ENCODE measurements at places on chromosomes 13 and 19. TPM values are rescaled to one million over a fixed set of nuclear protein-coding genes. Genes with fewer than 3 reads are reported as not detected.

Gene ZNF547
- 2.8 TPM for total RNA-seq

Gene SPHK2
- 15.5 TPM for total RNA-seq

Gene USHBP1
- total RNA-seq = 4.1 TPM

Gene MYPOP
- 7.2 TPM for total RNA-seq

Gene TBXA2R
- total RNA-seq = 16.5 TPM

Gene MEDAG
- total RNA-seq = 3.4 TPM

Gene FCAR
- 0.71 TPM for total RNA-seq

Gene ZNF14
- total RNA-seq = 7.2 TPM

- no peak for DNase-seq
- no peaks in the 10 kb centered on the region for H3K4me1 ChIP-seq
- H3K4me3 ChIP-seq = no peak overlapping the region
- H3K36me3 ChIP-seq = no peaks in the 10 kb centered on the region
- no peak overlapping the region for H3K27ac ChIP-seq
Observed at GRCh38 chr13:67258482-67258881, 28.3 kb upstream of the PCDH9 start.

DNA sequence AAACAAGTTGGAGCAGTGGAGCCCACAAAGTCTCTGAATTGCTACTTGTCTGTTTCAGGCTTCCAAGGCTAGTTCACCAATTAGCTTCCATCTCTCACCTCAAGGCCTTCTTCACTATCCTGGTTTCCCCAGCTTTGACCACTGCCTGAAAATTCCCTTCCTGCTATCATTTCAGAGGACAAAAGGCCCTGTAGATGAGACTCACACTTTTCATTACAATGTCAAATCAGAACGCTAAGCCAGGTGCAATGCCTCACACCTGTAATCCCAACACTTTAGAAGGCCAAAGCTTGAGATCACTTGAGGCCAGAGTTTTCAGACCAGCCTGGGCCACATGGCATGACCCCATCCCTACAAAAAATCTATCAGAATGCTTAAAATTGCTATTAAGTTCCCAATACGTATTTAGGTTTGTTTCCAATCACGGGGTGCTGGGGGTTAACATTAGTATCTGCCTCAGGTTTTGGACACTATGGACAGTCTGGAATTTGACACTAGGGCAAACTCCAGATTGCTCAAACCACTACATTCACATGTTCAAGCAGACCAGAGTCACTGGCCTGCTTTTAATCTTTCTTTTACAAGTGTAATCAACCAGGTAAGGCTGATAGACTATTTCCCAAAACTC lies 5.5 kb downstream of the TPT1 start:
- no peaks in the 10 kb centered on the region for H3K27me3 ChIP-seq
- no peaks in the 10 kb centered on the region for H3K36me3 ChIP-seq
- no peak for DNase-seq
- no peak overlapping the region for H3K4me3 ChIP-seq

DNA sequence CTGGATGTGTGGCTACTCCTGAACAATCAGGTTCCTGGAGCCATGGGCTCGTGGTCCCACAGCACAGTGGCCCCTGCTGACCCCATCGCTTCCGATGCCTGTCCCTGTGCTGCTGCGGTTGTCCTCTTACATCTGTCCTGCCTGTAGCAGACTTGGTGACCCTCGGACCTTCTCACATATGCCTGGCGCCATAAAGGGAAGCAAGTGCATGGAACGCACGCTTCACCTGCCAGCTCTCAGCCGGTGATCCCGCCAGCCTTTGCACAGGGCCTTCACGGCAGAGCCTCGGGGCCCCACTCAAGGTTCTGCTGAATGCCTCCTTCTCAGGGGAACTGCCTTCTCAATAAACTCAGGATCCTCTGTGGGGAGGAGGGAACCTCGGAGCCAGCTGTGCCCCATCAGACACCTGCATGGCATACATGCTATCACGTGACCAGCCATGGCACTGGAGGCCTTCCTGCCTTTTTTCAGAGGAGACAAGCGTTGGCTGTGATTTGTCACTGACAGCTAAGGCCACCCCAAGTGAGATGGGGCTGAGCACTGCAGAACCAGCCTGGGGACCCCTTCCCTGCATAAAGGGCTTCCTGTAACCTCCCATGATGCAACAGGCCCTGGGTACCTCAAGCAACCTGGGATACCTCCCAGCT lies 24.3 kb downstream of the PEPD start:
- peaks cover 20% of the 10 kb centered on the region for H3K36me3 ChIP-seq
- no peaks in the 10 kb centered on the region for H3K27me3 ChIP-seq
- H3K4me1 ChIP-seq = no peaks in the 10 kb centered on the region

DNA sequence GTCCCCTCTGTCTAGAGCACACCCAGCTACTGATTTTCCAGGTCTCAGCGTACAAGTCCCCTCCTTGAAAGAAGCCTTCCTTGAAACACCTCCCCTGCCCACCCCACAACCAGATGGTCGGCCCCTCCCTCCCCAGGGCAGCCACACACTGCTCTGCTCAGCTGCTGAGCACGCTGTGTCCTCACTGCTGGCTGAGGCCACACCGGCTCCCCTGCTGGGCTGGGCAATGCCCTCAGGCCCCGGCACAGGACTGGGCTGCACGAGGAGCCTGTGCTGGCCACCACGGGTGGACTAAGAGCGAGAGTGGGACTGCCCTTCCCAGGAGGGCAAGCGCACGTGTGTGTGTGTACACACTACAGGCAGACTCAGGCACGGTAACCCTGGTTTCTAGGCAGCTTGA lies 11.8 kb upstream of the RSPH6A start:
- H3K4me3 ChIP-seq = no peak overlapping the region
- no peaks in the 10 kb centered on the region for H3K36me3 ChIP-seq
- no peaks in the 10 kb centered on the region for H3K27me3 ChIP-seq
- no peak overlapping the region for H3K27ac ChIP-seq
- peaks cover 8% of the 10 kb centered on the region for H3K4me1 ChIP-seq

DNA sequence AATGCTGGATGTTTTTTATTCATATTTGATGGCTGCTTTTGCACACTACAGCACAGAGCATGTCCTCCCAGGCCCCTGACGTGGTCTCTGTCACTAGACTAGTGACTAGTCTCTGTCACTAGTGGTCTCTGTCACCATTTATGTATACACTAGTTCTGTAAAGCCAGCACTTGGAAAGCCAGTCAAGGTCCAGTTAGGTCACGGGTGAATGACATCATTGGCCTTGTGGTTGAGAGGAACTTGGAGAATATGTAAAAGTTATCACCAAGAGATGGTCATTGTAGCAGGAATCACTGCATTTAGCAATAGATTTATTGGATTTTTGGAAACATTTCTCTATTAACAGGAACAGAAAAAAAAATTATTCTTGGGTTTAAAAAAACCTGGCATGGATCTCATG lies 72.9 kb downstream of the SHISA2 start:
- no peaks in the 10 kb centered on the region for H3K27me3 ChIP-seq
- H3K4me3 ChIP-seq = no peak overlapping the region
- no peaks in the 10 kb centered on the region for H3K36me3 ChIP-seq
- H3K27ac ChIP-seq = no peak overlapping the region
- no peaks in the 10 kb centered on the region for H3K4me1 ChIP-seq

DNA sequence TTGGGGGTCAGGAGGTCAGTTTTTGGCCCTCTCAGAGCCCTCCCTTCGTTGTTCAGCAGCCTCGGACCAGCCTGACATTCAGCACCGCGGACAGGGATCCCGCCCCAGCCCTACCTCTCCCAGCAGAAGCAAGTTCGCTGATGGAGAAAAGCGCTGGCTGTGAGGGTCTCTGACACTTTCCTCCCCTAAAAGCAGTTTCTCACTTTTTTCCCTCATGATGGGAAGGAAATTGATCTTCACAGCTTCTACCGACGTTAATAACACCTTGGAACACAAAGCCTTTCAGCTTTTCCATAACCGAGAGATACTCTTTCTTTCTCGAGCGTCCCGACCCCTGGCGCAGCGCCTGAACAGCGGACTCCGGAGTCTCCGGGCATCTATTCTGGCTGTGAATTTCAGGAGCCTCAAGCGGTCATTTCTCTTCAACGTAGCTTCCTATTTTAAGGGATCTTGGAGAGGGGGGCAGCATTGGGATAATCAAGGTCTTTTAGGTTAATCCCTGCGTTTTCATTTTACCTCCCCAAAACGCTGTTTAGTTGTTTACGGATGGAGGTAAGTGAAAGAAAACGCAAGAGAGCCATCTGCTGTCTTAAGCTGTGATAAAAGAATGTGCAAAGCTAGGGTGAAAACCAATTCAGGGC lies 467.2 kb downstream of the ITGBL1 start:
- no peak overlapping the region for H3K4me3 ChIP-seq
- H3K4me1 ChIP-seq = peaks cover 6% of the 10 kb centered on the region
- no peaks in the 10 kb centered on the region for H3K36me3 ChIP-seq
- H3K27me3 ChIP-seq = peaks cover 39% of the 10 kb centered on the region

- H3K4me3 ChIP-seq = peak overlapping the region; percentile 73
- peak overlapping the region; percentile 100 for H3K27ac ChIP-seq
- peak; percentile 97 for DNase-seq
Observed at GRCh38 chr19:8390617-8390981, 439 bp downstream of the RAB11B start.

- H3K4me3 ChIP-seq = no peak overlapping the region
- H3K36me3 ChIP-seq = no peaks in the 10 kb centered on the region
- DNase-seq = no peak
- H3K27ac ChIP-seq = no peak overlapping the region
- H3K4me1 ChIP-seq = no peaks in the 10 kb centered on the region
- no peaks in the 10 kb centered on the region for H3K27me3 ChIP-seq
Observed at GRCh38 chr13:80684217-80684991, 343.5 kb upstream of the SPRY2 start.

- no peak overlapping the region for H3K27ac ChIP-seq
- no peak for DNase-seq
- no peaks in the 10 kb centered on the region for H3K36me3 ChIP-seq
Observed at GRCh38 chr13:91216928-91217700, 130.4 kb upstream of the MIR17HG start.

DNA sequence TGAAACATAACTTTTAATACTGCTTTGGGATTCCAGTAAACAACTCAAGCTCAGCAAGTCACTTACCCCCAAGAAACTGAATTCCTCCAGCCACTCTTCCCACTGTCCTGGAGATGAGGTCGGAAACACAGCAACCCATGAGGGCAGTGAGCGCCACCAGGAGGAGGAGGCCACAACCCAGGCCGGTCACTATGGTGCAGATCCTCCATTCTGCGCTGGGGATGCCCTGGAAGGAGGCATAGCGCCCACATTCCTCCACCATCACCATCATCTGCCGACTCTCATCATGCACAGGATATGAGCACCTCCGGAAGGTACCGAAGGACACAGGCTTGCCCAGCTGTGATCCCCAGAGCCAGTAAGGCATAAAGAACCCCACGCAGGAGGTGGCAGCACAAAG lies 2.2 kb downstream of the LHFPL6 start:
- H3K4me3 ChIP-seq = peak overlapping the region; percentile 86
- H3K27ac ChIP-seq = no peak overlapping the region
- no peaks in the 10 kb centered on the region for H3K36me3 ChIP-seq
- no peak for DNase-seq

GRCh38 chr13:71149498-71150363 lies 717.3 kb downstream of the DACH1 start:
- H3K27me3 ChIP-seq = no peaks in the 10 kb centered on the region
- H3K4me1 ChIP-seq = no peaks in the 10 kb centered on the region
- H3K4me3 ChIP-seq = no peak overlapping the region
- no peaks in the 10 kb centered on the region for H3K36me3 ChIP-seq
- DNase-seq = no peak

- no peaks in the 10 kb centered on the region for H3K36me3 ChIP-seq
- no peaks in the 10 kb centered on the region for H3K4me1 ChIP-seq
- DNase-seq = no peak
- H3K27me3 ChIP-seq = no peaks in the 10 kb centered on the region
Observed at GRCh38 chr13:75749407-75749806, 113.3 kb downstream of the LMO7 start.

DNA sequence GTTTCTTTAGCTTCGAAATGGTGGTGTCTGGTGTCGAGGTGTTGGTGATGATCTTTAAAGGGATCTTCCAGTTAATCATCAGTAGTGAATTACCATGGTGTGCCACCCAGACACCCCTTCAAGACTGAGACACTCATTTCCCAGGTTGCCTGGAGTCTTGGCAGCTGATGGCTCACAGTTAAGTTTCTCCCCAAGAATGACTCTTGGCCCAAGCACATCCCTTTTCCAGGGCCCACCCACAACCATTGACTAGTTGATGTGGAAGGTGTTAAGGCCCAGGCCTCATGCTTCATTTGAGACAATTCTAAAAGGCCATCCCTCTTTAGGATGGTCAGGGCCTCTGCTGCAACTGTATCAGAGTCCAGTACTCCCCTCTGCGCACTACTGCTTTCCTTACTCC lies 145.5 kb downstream of the FOXO1 start:
- H3K27me3 ChIP-seq = no peaks in the 10 kb centered on the region
- DNase-seq = no peak
- no peaks in the 10 kb centered on the region for H3K4me1 ChIP-seq

DNA sequence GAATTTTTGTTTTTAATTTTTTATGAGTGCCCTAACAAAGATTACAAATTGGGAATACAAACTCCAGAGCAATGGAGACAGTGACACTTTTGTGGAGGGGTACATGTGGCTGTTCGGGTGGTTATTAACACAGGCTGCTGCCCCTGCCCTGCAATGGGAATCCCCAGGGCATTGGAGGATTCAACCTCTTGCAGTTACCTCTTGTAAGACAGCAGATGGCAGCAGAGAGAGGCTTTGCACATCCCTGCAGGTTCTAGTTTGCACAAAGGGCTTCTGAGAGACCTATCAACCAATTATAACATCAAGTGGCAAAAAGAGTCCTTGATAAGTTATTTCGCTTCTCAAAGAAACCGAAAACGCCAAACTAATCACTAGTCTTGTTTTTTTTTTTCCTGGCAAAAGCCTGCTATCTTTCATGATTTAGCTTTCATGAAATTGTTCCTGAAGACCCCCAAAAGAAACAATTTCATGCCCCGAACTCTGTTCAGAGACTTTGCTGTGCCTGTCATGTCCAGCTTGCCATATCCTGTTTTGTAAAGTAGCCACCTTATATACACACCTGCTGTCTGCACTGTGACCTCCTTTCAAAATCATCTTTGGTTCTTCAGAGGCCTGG lies 10.4 kb downstream of the GJB2 start:
- H3K4me3 ChIP-seq = no peak overlapping the region
- H3K4me1 ChIP-seq = no peaks in the 10 kb centered on the region

GRCh38 chr19:3692141-3693024 lies 7.9 kb downstream of the PIP5K1C start:
- no peaks in the 10 kb centered on the region for H3K36me3 ChIP-seq
- no peak overlapping the region for H3K27ac ChIP-seq
- DNase-seq = no peak

DNA sequence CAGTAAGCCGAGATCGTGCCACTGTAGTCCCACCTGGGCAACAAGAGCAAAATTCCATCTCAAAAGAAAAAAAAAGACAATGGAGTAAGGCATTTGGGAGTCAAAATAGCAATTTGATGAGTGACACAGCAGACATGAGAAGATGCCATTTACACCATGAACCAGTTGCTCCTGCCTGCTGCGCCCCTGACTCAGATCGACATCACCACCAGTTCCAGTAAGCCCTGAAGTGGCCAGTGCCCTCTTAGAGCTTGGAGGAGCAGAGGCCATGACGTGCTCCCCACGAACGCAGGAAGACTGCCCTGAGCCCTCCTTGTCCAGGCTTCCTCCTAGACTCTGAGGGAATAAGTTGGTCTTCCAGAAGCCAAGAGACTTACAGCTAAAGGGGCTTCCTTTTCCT lies 339.2 kb downstream of the MYO16 start:
- H3K27me3 ChIP-seq = no peaks in the 10 kb centered on the region
- no peak for DNase-seq
- H3K27ac ChIP-seq = no peak overlapping the region
- H3K4me1 ChIP-seq = no peaks in the 10 kb centered on the region
- H3K4me3 ChIP-seq = no peak overlapping the region
- H3K36me3 ChIP-seq = no peaks in the 10 kb centered on the region
